ENCODE measurements at places on chromosomes 1 and 21. TPM values are rescaled to one million over a fixed set of nuclear protein-coding genes. Genes with fewer than 3 reads are reported as not detected.
A peak's percentile ranks its signal among the peaks of the same experiment; 100 is the strongest.

- no peak for DNase-seq
These were observed 60.4 kb downstream of the CAPZB start for GRCh38 chr1:19424651-19425570.

KLF17 gene
- total RNA-seq = not detected

DNA sequence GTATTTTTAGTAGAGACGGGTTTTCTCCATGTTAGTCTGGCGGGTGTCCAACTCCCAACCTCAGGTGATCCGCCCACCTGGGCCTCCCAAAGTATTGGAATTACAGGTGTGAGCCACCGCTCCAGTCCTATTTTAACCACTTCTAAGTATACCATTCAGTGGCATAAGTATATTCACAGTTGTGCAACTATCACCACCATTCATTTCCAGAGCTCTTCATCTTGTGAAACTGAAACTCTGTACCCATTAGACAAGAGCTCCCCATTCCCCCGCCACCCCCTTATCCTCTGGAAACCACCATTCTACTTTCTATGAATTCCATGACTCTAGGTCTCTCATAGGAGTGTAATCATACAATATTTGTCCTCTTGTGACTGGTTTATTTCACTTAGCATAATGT, 40.2 kb upstream of the CAMTA1 start:
- no peak for DNase-seq

DNA sequence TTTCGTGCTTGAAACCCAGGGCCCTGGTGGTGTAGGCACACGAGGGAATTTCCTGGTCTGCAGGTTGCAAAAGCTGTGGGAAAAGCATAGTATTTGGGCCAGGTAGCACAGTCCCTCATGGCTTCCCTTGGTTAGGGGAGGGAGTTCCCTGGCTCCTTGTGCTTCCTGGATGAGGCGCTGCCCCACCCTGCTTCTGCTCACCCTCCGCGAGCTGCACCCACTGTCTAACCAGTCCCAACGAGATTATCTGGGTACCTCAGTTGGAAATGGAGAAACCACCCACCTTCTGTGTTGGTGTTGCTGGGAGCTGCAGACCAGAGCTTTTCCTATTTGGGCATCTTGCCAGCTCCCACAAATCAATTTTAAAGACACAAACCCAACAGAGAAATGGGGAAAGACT, 183.0 kb downstream of the PHTF1 start:
- no peak for DNase-seq

DNA sequence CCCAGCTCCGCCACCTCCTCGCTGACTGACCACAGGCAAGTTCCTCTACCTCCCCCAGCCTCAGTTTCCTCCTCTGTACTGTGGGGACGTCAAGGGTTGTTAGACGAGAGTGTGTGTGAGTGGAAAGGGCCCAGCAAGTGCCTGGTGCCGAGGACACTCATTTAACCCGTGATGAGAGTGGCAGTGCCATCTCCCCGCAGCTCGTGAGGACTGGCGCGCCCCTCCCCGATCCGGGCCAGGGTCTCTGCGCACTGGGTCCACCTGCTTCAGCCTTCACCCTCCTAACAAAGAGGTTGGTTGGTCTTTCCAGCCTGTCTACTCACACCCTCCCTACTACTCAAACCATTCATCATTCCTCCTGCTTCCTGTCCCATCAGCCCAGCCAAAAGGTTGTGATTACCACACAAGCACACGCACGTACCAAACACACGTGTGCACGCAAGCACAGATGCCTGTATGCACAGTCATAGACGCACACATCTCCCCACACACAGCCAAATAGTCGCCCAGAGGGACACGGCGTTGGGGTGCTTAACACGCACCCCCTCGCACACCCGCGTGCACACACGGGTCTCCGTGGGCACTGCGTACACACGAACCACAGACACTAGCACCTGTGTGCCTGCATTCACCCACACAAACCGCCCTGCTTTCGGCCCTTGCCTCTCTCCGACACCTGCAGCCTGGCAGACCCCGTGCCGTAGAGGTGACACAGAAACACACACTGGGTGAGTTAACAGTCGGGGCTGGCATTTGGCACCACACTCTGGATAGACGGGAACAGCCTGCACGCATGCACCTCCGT, 39.3 kb downstream of the TAS1R2 start:
- no peak for DNase-seq

E2F2 gene
- total RNA-seq = 103 TPM

VHLL gene
- total RNA-seq = not detected

DNA sequence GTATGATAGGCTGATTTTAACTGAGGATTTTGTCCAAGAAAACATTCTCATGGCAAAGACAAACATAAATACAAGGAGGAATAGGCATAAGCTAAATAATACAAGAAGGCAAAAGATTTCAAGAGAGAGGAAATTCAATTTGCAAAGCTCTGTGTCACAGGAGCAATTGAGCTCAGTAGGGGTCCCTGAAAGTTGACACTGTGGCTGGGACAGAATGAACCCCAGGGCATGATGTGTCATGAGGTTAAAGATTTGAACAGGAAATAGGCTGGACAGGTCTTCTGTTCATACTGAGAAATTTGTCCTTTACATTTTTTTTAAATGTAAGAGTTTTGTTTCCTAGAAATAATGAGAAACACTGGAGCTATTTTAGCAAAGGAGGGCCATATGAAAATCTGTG, 555.4 kb upstream of the NEGR1 start:
- no peak for DNase-seq

SCAMP3 gene
- total RNA-seq = 82.0 TPM

GRCh38 chr1:175152006-175152652, 40.4 kb downstream of the KIAA0040 start:
- DNase-seq = peak; percentile 75

- peak; percentile 33 for DNase-seq
These were observed 77.9 kb downstream of the TENT5C start for GRCh38 chr1:117683571-117684285.

DNA sequence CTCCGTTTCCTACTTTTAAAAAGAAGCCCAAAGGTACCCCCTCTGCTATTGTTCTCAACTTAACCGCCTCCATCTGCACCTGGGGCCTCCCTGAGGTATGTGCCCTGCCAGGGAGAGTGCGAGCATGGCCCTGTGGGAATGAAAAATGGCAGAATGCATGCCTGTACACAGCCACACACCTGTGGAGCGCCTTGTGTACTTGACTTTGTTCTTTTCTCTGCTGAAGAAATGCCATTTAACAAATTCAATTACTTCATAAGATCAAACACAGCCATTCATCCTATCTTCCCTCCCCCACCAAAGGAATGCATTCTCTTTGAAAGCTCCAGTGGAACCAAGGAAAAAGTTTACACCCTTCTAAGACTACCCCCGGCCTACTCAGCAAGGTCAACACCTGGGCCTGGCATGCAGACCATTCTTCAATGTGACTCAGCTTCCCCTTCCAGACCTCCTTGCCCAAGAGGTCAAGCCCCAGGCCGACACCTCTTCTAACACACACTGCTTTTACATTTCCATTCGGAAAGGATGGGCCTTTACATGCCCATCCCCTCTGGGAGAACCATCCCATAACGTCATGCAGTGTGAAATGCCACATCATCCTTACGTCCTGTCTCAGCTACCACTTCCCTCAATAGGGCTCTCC, 123.7 kb downstream of the SMYD2 start:
- no peak for DNase-seq

DNA sequence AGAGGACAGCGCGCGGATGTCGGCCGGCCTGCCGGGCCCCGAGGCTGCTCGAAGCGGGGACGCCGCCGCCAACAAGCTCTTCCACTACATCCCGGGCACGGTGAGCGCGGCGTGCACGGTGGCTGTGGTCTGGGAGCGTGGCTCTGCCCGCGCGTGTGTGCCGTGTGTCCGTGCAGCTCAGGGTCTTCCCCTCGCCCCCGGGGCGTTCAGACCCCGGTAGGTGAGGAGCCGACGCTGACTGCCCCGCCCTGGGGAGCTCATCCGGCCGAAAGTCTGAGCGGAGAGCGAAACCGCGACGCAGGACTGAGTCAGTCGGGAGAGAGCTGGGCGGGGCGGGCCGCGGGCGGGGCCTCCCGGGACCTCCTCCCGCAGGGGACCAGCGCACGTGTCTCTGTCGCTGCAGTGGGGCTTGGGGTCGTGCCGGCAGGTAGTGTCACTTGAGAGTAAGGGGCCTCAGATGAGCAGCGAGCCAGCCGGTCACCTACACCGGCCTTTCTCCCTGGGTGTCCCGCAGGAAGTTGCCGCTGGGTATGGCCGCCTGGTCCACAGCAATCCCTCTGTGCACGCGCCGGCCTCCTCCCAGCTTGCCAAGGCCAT, 520 bp downstream of the PLEKHN1 start:
- peak; percentile 92 for DNase-seq

DNA sequence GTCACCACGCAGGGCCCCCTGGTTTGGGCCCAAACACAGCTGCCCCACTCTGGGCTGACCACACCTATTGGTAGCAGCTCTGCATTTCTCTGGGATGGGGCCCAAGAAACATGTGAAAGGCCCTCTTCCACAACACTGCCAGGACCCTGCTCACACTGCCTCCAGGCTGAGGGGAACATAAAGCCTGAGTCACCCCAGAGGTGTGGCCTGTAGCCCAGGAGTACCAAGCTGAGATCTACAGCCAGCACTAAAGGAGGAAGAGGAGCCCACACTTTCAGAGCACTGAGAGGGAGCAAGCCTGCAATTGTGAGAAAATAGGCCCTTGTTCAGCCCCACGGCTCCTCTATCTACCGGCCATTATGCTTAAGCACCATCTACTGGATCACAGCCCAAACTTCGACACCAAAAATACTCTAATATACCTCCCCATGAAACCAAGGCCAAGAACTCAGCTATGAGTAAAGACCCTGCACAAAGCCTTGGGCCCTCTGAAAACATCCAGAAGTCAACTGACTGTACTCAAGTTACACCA, 14.4 kb upstream of the OR2T10 start:
- DNase-seq = no peak

TTLL7 gene
- total RNA-seq = 5.3 TPM

DNA sequence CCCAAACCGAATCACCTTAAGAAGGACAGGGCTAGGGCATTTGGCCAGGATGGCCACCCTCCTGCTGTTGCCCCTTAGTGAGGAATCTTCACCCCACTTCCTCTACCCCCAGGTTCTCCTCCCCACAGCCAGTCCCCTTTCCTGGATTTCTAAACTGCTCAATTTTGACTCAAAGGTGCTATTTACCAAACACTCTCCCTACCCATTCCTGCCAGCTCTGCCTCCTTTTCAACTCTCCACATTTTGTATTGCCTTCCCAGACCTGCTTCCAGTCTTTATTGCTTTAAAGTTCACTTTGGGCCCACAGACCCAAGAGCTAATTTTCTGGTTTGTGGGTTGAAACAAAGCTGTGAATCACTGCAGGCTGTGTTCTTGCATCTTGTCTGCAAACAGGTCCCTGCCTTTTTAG, 3.6 kb downstream of the BTG2 start:
- no peak for DNase-seq

GRCh38 chr1:196546272-196547111, 61.7 kb downstream of the KCNT2 start:
- no peak for DNase-seq

GRCh38 chr1:245537992-245538391, 383.2 kb downstream of the KIF26B start:
- DNase-seq = no peak

GRCh38 chr1:87224201-87224600, 104.5 kb upstream of the LMO4 start:
- no peak for DNase-seq

DNA sequence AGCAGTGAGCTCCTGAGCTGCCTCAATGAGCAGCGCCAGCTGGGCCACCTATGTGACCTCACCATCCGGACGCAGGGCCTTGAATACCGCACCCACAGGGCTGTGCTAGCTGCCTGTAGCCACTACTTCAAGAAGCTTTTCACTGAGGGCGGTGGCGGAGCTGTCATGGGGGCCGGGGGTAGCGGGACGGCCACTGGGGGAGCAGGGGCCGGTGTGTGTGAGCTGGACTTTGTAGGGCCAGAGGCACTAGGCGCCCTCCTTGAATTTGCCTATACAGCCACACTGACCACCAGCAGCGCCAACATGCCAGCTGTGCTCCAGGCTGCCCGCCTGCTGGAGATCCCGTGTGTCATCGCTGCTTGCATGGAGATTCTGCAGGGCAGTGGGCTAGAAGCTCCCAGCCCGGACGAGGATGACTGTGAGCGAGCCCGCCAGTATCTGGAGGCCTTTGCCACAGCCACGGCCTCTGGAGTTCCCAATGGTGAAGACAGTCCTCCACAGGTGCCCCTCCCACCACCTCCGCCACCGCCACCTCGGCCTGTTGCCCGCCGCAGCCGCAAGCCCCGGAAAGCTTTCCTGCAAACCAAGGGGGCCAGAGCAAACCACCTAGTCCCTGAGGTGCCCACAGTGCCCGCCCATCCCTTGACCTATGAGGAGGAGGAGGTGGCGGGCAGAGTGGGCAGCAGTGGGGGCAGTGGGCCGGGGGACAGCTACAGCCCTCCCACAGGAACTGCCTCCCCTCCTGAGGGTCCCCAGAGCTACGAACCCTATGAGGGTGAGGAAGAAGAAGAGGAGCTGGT, 12.3 kb downstream of the ZBTB7B start:
- no peak for DNase-seq

DNA sequence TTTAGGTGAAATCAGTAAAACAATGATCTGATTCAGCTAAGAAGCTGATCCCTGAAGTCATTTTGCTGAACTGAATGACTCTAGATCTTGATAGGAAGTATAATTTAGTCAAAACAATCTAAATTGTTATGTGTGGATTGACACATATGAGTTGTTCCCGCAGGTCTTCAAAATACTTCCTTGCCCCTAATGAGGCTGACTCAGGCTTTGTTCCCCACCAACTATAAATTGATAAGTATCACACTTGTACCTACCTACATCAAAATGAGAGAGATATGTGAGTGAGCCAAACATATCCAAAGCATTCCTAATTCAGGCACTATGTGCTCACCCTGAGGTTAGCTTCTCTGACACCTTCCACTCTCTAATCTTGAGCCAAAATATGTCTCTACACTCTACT, 507.1 kb downstream of the PLPP3 start:
- DNase-seq = no peak

GRCh38 chr1:26417111-26417759, 6.6 kb downstream of the LIN28A start:
- peak; percentile 90 for DNase-seq

DNA sequence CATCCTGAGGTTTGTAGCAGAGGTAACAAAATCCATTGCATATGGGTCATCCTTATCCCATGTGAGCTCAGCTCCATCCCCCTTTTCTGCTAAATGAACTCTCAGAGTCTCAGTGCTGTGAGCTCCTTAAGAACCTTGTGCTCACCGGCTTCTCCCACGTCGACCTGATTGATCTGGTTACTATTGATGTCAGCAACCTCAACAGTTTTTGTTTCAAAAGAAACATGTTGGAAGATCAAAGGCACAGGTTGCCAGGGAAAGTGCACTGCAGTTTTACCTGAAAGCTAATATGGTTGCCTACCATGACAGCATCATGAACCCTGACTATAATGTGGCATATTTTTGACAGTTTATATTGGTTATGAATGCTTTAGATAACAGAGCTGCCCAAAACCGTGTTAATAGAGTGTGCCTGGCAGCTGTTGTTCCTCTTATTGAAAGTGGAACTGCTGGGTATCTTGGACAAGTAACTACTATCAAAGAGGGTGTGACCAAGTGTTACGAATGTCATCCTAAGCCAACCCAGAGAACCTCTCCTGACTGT, 131.4 kb downstream of the HS2ST1 start:
- DNase-seq = peak; percentile 47

F13B gene
- not detected for total RNA-seq

- DNase-seq = no peak
These were observed 18.0 kb upstream of the ETV3L start for GRCh38 chr1:157117527-157118057.

GRCh38 chr1:41009466-41009865, 12.1 kb downstream of the SLFNL1 start:
- no peak for DNase-seq
